ENCODE measurements at places on chromosomes 7 and 10.
A peak's percentile ranks its signal among the peaks of the same experiment; 100 is the strongest.

- DNase-seq, result no peak
Observed at GRCh38 chr7:147878912-147879661, 711.5 kb upstream of the C7orf33 start.

GRCh38 chr10:66981361-66982052, 55.7 kb downstream of the LRRTM3 start:
- DNase-seq, result no peak

- DNase-seq, result no peak
Observed at GRCh38 chr7:29565982-29566746, 2.5 kb downstream of the PRR15 start.

- no peak for DNase-seq
Observed at GRCh38 chr7:41809529-41809939, 106.6 kb upstream of the INHBA start.

DNA sequence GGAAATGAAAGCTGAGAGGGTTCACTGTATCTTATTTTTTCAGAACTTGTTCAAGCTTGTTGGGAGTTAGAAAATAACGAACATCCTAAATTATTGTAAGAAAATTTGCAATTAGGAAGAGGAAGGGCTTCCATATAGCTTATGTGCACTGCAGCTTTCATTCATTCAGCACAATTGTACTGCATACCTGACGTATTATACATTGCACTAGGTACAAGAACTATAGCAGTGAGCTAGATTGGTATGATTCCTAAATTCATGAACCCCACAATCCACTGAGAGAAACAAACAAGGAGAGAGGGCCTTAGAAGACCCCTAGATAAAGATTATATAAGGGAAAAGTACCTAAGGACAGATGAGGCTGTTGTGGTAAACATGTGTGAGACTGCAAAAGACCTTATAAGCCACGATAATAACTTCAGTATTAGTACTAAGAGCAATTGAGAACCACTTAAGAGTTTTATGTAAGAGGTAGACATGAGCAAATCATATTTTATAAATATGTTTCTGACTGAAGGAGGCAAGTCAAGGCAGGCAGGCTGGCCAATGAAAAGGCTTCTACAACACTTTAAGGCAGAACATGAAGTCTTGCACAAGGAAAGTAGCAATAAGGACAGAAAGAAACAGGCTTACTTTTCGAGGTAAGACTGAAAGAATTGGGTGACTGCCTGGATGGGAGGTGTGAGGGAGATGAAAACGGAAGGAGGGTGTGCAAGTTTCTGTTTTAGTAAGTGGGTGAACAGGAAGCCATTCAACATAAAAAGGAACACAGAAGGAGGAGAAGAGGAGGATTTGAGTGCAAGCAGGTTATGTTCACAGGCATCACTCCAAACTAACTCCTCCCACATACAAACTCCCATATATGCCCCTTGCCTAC, 77.9 kb upstream of the LRRN3 start:
- peak; percentile 4 for DNase-seq

- peak; percentile 36 for DNase-seq
Observed at GRCh38 chr10:48608279-48608681, 3.4 kb upstream of the ARHGAP22 start.

DNA sequence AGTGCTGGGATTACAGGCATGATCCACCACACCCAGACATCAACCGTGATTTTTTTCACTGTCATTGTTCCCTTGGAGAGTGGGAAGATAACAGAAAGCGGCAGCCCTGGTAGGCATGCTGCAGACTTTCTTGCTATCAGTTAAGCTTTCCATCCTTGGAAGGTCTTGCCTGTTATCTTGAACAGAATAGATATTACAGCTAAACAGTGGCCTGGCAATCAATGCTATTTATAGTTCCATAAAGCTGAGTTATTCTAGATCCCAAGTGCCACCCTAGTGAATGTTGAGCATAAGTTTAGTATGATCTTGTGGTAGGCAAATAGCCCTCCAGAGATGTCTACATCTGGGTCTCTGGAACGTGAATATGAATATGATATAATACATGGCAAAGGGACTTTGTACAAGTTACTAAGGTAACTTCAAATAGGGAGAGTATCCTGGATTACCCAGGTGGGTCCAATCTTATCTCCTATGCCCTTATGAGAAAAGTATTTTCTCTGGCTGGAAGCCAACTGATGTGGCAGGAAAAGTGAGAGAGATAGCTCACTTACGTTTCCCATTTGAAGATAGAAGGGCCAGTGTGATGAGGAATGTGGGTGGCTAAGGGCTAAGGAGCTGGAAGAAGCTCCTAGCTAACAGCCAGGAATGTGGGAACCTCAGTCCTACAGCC, 609.1 kb upstream of the IGFBP3 start:
- DNase-seq, result no peak

- DNase-seq, result no peak
Observed at GRCh38 chr7:11450281-11450680, 381.7 kb downstream of the THSD7A start.

- no peak for DNase-seq
Observed at GRCh38 chr7:159024280-159024951, 120.3 kb downstream of the VIPR2 start.

DNA sequence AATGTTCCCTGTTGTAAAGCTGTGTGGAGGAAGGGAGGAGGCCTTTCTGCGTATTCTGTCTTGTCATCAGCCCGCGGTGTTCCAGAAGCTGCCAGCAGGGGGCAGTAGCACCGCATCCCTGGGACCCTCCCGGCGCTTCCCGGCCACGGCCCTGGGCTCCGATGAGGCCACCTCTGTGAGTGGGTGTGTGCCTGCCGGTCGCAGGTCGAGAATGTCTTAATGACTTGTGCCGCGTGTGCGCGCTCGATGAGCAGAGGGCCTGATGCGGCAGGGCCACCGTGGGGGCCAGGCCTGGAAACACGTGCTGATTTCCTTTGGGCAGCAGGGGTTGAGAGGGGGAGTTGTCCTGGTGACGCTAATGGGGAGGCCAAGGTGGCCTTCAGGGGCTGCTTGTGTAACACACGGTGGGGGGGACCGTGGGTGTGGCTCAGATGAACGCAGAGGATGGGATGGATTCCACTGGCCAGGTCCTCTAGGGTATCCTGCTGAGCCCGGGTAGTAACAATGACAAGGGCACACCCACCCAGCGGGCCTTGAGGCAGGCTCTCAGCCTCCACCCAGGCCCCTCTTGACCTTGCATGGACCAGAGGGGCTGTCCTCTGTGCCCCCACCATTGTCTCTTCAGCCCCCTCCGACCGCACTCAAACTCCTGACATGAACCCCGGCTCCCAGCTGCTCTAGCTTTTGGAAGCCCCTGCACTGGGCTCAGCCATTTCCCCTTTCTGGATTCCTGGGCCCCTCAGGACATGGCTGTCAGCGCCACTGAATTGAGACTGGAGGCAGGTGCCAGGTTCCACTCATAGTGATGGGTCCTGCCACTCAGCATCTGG, 135.9 kb upstream of the PODXL start:
- no peak for DNase-seq

DNA sequence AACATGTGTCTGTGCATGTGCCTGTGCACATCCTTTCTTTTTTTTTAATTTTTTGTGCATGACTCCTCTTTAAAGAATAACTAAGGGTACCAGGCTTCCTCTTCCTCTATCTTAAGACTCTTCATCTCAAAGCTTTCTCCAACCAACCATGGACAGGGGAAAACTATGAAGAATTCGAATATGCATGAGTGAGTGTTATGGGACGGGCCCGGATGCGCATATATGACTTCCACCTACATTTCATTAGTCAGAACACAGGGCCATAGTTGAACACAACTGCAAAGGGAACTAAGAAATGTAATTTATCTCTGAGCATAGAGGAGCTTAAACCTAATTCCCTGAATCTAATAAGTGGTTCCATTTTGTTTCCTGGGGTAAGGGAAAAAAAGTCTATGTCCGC, 270.3 kb upstream of the SORCS1 start:
- no peak for DNase-seq

DNA sequence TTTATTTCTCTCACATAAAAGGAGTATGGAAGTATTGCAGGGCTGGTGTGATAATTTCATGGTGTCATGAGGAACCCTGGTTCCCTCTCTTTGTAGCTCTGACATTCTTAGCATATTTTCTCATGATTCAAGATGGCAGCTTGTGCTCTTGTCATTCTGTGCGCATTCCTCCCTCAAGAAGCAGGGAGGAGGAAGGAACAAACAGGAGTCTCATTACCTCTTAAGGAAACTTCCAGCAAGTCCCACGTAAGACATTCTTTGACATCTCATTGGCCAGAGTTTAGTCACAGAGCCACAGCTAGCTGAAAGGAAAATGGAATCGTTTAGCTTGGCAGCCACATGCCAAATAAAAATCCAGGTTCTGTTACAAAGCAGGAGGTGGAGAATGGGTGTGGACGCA, 546.8 kb downstream of the LRMDA start:
- DNase-seq, result no peak

GRCh38 chr7:33155811-33156210, 26.4 kb downstream of the BBS9 start:
- DNase-seq, result no peak

GRCh38 chr10:79249186-79250121, 97.8 kb upstream of the PPIF start:
- DNase-seq, result no peak

GRCh38 chr10:78193189-78193588, 159.5 kb downstream of the RPS24 start:
- DNase-seq, result no peak

DNA sequence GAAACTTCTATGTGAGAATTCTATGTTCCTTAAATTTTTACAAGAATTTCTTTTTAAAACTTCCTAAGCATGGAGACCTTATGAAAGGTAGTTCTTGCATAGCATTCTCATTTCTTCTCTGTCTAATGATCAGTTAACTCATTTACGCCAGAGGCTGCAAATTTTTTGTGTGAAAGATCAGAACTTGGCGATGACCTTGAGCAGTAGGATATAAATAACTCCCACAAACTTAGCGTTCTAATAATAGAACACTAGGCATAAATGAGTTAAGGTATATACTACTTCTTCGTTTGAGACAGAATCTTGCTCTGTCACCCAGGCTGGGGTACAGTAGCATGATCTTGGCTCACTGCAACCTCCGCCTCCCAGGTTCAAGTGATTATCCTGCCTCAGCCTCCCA, 13.7 kb downstream of the PILRA start:
- no peak for DNase-seq
